ENCODE measurements at places on chromosomes 11 and 22.

DNA sequence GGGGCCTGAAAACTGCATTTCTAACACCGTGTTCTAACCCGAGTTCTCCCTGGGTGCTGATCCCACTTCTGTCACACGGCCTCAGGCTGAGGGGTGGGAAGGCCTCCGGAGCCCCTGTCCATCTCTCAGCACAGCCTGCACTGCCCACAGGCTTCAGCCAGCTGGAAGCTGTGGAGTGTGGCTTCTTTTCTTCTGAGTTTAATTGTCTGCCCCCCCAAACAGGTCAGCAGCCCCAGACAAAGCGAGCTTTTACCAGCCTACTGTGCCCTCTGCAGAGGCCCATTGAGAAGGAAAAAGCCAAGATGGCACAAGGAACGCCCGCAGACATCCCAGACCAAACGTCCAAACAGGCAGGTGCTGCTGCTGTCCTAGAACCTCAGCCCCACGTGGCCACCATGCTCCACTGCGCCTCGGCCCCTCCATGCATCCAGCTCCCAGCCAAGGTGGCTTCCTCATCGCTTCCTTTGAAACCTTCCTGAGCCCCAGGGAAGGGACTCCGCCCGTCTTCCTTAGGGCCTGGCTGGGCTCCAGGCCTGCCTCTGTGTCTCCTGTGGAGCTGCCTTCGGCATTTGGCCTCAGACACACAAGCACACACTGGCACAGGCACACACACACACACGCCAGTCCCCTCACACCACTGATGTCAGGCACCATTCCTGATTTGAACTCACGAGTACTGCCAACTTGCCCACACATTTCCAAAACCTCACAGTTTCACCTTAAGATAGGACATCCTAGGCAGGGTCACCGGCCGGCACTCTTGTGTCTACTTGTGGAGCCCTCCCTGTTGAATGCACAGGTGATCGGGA is 1.7 kb downstream of the MOB2 start:
- no peak for DNase-seq

GRCh38 chr22:19129871-19130270 is 1.2 kb upstream of the TSSK2 start:
- DNase-seq: no peak

- DNase-seq: no peak
These were observed 106.2 kb upstream of the TBCEL start for GRCh38 chr11:120917559-120918239.

DNA sequence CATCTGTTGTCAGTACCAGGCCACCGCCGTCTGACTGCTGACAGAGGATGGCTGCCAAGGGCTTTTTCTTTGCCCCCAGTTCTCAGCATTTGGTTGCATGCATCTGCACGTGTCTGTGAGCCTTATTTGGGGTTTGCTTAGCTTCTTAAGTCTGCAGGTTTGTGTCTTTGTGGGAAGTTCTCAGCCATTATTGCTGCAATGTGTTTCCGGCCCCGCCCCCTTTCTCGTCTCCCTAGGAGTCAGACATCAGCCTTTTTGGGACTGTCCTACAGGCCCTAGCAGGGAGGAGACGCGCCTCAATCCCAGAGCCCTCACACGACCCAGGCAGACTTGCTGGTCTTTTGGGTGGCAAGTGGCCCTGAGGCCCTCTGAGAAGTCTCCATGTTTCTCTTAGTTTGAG is 8.0 kb downstream of the MOB2 start:
- DNase-seq: no peak

- no peak for DNase-seq
These were observed 72.0 kb downstream of the CYTH4 start for GRCh38 chr22:37354261-37354660.

DNA sequence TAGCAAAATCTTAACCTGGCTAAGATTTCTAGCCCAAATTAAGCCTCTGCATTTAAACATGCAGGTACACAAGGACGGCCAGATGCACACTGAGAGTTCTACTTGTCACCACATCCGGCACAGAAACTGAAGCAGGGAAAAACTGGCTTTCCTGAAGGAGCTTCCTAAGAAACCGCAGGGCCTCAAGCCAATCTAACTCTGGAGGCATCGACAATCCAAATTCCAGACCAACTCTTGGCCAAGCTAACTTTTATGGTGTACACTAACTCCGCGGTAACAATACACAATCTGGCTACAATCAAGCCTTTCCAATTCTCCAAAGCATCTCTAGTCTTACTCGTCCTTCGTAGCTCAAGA is 1.2 kb downstream of the MSANTD2 start:
- DNase-seq: no peak
